Astrocyte of the spinal cord (primary cell): ENCODE measurements at places on chromosomes 6 and 20.
A peak's percentile ranks its signal among the peaks of the same experiment; 100 is the strongest.

- peak; percentile 53 for DNase-seq
These were observed 670.7 kb downstream of the UTRN start for GRCh38 chr6:144955859-144956258.

DNA sequence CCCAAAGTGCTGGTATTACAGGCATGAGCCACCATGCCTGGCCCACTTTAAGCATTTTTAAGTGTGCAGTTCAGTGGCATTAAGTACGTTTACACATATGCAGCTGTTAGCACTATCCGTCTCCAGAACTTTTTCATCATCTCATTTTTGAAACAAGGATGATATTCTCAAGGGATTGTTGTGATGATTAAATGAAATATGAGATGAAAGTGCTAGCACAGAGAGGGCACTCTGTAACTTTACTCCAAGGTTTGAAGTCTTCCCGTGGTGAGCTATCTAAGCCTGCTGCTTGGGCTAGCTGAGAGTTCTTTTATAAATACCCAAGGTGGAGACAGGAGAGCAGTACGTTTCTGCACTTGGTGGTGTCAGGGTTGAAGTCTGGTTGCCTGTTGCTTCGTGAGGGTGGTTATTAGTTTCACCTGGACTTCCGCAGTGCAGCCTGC lies 6.6 kb downstream of the TM9SF4 start:
- DNase-seq = peak; percentile 35

- DNase-seq = no peak
These were observed 301.4 kb upstream of the IRAK1BP1 start for GRCh38 chr6:78565997-78566396.

- peak; percentile 57 for DNase-seq
These were observed 191.2 kb upstream of the PREP start for GRCh38 chr6:105593805-105594671.

- DNase-seq = peak; percentile 89
These were observed at the start of gene EIF6 for GRCh38 chr20:35284267-35284991. EIF6 (minus strand) TSS chr20:35284772; CDS start chr20:35284487, 285 bp downstream.

- no peak for DNase-seq
These were observed 154.0 kb downstream of the TSHZ2 start for GRCh38 chr20:53126185-53126584.

GRCh38 chr6:28531479-28532128 lies 5.9 kb downstream of the GPX5 start:
- DNase-seq = no peak

- no peak for DNase-seq
These were observed 32.3 kb upstream of the DUSP22 start for GRCh38 chr6:259901-260508.

- no peak for DNase-seq
These were observed 83.6 kb downstream of the TMEM170B start for GRCh38 chr6:11621119-11621518.

DNA sequence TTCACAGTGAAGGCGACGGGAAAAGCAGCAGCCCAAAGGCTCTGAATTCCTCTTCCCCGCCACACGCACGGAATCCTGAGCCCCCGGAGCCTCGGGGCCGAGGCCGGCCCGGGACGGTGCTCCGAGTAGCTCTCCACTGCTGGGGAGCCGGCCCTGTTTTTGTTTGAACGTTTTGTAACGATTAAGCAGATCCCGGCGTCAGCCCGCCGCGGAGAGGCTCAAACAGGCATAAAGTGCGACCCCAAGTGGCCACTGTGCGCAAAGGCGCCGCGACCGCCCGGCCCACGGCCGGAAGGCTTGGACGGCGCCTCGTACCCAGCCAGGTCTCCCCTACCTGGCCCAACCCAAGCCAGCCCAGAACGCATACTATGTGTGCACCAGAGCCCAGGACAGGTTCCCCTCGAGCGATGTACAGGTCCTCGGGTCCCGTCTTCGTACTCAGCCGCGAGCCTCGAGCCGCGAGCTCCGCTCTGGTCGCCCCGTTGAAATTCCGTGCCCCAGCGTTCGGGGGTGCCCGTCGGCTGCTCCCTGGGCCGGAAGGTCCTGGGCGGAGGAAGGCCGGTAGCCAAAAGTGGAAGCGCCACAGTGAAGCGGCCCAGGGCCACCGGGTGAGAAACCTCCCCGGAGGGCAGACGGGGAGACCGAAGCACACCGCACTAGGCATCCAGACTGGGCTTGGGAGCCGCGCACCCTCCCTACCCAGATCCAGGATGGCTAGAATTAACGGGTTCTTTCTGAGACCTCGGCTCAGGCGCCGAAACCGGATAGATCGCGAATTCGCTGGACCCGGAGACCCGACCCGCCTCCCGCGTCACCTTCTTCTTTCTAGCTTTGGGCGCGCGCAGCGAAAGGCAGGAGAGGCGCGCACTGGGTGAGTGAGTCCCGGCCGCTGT lies 1.2 kb upstream of the MAFB start:
- DNase-seq = peak; percentile 91

GRCh38 chr6:51062166-51062722 lies 243.6 kb downstream of the TFAP2B start:
- no peak for DNase-seq
